Melanocyte of skin (primary cell): ENCODE measurements at places on chromosomes 12 and 14. TPM values are rescaled to one million over a fixed set of nuclear protein-coding genes. Genes with fewer than 3 reads are reported as not detected.

Gene ASB8
- 21.3 and 24.4 TPM in 2 replicates for total RNA-seq

Gene RERG
- 0.36 TPM in 1 of 2 replicates, not detected in the other for total RNA-seq

Gene CLBA1
- total RNA-seq, result 9.6 and 10.0 TPM in 2 replicates

Gene TDRD9
- total RNA-seq, result 1.0 and 1.5 TPM in 2 replicates

Gene NR2C1
- 21.0 and 27.5 TPM in 2 replicates for total RNA-seq

Gene MRPL51
- total RNA-seq, result 113 and 133 TPM in 2 replicates

Gene HOXC9
- 5.7 and 6.6 TPM in 2 replicates for total RNA-seq

Gene CFL2
- total RNA-seq, result 32.0 and 36.9 TPM in 2 replicates

Gene MTRFR
- total RNA-seq, result 7.2 and 9.8 TPM in 2 replicates

Gene RBP5
- not detected in 2 replicates for total RNA-seq

Gene HAL
- under 0.01 and 0.34 TPM in 2 replicates for total RNA-seq

Gene TAS2R50
- total RNA-seq, result 2.4 and 6.2 TPM in 2 replicates

Gene MYRFL
- total RNA-seq, result not detected in 2 replicates

Gene C12orf54
- total RNA-seq, result not detected in 2 replicates

Gene RFX4
- not detected in 2 replicates for total RNA-seq

Gene CPSF6
- 17.2 and 24.4 TPM in 2 replicates for total RNA-seq

Gene MNAT1
- 30.3 and 52.3 TPM in 2 replicates for total RNA-seq

Gene KCNH3
- 0.93 TPM in 1 of 2 replicates, not detected in the other for total RNA-seq

Gene RNASE3
- total RNA-seq, result not detected in 2 replicates

Gene ZBTB42
- 3.4 and 8.0 TPM in 2 replicates for total RNA-seq

Gene TMEM119
- total RNA-seq, result 6.9 TPM in 1 of 2 replicates, not detected in the other

Gene PPP1R36
- total RNA-seq, result 1.3 and 2.5 TPM in 2 replicates

Gene HOXC6
- not detected in 2 replicates for total RNA-seq

Gene LRFN5
- total RNA-seq, result 0.33 and 0.46 TPM in 2 replicates
